ENCODE measurements at places on chromosomes 12 and 14.

- no peak for DNase-seq
Observed at GRCh38 chr12:6200256-6201212, at the start of gene CD9. Gene CD9, plus strand, starts transcription at chr12:6200400. Its CDS starts 100 bp downstream, at chr12:6200500.

DNA sequence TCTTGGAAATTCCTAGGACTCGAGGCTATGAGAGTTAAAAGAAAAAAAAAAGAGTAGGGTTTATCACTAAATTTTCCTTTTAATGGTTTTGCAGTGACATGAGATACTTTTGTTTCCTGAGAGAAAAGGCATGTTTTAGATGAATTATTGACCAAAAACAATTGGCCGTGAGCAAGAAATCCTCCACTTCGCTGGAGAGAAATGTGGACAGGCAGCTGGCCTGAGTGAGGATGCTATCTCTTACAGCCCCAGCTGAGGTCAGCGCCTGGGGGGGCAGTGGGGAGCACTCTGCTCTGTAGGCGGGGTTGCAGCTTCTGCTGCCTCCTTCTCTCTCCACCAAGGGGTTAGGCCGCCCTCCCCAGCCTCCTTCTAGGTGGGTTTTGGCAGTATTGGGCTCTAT is 54.7 kb downstream of the PRIMA1 start:
- DNase-seq: no peak

DNA sequence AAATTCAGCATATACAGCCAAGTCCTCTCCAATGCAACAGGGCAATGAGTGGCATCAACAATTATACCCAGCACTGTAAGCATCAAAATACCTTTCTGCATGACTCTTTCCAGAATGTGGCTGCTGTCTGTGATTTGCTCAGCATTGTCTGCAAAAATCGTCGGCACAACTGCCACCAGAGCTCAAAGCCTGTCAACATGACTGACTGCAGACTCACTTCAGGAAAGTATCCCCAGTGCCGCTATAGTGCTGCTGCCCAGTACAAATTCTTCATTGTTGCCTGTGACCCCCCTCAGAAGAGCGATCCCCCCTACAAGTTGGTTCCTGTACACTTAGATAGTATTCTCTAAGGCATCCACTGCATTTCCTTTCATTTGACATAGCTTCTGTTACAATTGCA is 735 bp downstream of the RNASE6 start:
- DNase-seq: no peak

GRCh38 chr12:45232756-45233372 is 17.0 kb downstream of the ANO6 start:
- DNase-seq: no peak

DNA sequence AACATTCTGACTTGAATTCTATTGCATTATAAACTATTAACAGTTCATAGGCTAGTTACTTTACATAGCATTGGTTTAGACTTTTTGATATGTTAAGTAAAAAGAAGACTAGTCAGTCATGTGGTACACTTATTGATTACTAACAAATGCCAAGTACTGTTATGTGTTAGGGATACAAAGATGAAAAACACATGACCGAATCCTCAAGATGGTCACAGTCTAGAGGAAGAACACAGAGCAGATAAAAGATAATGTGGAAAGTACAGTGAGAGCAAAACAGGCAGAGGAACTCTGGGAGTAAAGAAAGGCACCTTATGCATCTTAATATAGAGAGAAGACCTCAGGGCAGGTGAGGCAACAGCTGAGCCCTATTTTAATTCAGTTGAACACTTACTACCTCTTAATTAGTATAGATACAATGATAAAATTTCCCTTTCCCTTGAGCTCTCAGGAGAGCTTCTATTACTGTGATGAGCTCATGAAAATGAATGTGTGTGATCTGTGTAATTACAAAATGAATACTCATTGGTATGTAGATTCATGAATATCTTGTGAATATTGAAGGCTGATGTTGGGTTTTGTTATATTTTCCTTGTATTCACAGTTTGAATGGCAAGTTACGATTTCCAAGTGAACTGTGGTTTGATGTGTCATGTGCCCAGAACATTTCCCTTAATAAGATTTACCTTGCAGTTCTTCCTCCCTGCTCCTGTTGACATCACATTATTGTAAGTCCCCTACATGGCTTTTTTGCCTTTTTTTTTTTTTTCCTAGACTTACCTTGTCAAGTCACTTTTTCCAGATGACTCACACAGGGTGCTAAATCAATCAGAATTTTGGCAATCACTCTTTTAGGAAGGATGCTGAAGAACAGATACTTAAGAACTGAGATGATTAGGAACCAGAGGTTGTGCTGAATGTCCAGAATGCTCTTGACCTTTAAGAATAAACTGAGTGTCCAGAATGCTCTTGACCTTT is 29.5 kb upstream of the MSRB3 start:
- no peak for DNase-seq

GRCh38 chr14:50758945-50759344 is 72.0 kb downstream of the NIN start:
- DNase-seq: no peak

- DNase-seq: no peak
Observed at GRCh38 chr12:121525411-121525810, 55.4 kb downstream of the KDM2B start.

All from activated CD4-positive, CD25-positive, alpha-beta regulatory T cell (primary cell).